ENCODE measurements at places on chromosomes 7 and 10. TPM values are rescaled to one million over a fixed set of nuclear protein-coding genes. Genes with fewer than 3 reads are reported as not detected.

Gene RBAK
- 1.3 TPM for total RNA-seq

GRCh38 chr10:127577376-127578258 lies 28.5 kb downstream of the NPS start:
- DNase-seq = no peak

DNA sequence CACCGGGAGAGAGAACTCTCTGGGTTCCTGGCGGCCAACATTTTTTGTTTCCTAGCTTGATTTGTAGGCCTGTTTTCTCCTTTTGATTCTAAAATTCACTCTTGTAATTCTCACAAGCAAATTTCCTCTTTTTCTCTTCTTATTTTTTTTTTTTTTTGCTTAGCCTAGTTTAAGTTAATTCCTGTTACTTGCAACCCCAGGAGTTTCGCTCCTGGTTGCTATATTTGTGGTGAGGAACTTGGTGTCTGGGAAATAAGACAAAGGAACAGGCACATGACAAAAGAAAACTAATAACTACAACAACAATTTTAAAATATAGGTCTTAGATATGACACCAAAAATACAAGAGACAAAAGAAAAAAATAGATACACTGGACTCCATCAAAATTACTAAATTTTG lies 6.7 kb downstream of the AOAH start:
- no peak for DNase-seq

DNA sequence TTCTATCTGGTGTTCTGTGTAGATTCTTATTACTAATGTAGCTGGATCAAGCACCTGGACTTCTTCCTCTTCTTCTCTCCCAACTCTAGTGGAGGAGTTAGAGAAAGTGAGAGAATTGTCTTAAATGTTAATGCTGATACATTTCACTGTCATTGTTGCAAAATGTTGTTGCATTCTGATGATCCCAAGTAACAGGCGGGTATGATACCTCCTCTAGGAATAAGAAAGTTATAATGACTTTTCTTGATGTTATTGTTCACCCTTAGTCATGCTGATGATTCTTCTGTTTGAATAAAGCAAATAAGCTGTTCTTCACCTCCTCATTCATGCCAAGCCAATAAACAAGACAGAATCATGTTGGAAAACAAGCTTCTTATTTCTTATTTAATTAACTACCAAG lies 9.1 kb downstream of the CHRM2 start:
- DNase-seq = no peak

Gene LRRN3
- not detected for total RNA-seq

DNA sequence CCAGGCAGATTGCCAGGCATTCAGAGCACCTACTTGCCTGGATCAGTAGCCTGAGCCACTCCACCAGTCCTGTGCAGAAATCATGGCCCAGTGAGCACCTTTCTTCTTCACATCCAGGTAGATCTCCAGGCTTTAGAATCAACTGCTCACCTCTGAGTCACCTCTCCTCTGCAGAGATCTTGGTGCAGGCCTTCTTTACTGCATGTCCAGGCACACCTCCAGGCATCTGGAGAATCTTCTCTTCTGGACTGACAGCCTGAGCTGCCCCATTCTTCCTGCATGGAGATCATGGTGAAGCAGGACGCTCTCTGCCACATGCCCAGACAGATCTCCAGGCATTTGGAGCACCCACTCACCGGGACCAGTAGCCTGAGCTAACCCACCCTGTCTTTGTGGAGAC lies 894.5 kb upstream of the MBL2 start:
- no peak for DNase-seq

Gene ATP5MK
- 342 TPM for total RNA-seq

DNA sequence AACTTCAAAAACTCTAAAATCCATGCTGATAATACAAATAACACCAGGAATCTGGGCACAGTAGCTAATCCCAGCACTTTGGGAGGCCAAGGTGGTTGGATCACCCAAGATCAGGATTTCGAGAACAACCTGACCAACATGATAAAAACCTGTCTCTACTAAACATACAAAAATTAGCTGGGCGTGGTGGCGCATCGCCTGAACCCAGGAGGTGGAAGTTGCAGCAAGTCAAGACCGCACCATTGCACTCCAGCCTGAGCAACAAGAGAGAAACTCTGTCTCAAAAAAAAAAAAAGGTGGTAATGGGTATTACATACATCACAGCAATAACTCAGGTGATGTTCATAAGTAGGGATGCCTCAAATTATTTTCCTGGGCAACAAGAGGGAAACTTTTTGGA lies 315.0 kb upstream of the MEOX2 start:
- DNase-seq = no peak

All from MG63 (cell line).